Stimulated activated CD8-positive, alpha-beta memory T cell treated with anti-CD3 and anti-CD28 coated beads, Interleukin-12 subunit alpha, Interleukin-12 subunit beta, amount 100 ng/mL, for 4 hours (primary cell): ENCODE measurements at places on chromosomes 5 and 9.

GRCh38 chr5:95712347-95712958 is 18.7 kb upstream of the RHOBTB3 start:
- DNase-seq: no peak

- DNase-seq: no peak
Observed at GRCh38 chr9:82722051-82722450, 340.9 kb downstream of the RASEF start.

- DNase-seq: no peak
Observed at GRCh38 chr5:107826311-107827000, 155.7 kb upstream of the EFNA5 start.

- no peak for DNase-seq
Observed at GRCh38 chr9:31104249-31104648, 1280.2 kb upstream of the ACO1 start.

DNA sequence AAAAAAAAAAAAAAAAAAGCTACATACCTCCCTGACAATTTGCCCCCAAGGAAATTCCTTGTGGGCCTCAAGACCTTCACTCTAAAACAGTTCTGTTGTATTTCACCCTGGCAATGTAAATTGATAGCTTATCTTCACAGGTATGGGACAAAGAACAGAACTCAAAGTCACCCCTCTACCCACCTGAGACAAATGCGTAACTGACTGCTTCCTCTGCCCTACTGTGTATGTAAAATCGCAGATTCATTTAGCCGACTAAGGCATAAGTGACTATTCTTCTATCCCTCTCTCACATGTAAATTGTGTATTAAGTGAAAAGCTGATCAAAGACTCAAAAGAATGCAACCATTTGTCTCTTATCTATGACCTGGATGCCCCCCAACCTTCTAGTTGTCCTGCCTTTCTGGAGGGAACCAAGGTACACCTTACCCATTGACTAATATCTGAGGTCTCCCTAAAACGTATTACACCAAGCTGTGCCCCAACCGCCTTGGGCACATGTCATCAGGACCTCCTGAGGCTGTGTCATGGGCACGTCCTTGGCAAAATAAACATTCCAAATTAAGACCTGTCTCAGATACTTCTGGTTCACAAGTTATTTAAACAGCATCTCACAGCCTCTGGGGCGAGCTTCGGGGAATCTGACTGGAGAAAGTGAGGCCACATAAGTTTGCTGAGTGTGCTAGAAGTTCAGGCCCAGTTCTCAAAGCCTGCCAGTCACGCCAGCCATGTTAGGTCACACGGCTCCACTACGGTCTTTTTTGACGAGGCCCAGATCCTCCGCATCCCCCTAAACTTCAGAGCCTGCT is 954 bp downstream of the TBCA start:
- DNase-seq: no peak

DNA sequence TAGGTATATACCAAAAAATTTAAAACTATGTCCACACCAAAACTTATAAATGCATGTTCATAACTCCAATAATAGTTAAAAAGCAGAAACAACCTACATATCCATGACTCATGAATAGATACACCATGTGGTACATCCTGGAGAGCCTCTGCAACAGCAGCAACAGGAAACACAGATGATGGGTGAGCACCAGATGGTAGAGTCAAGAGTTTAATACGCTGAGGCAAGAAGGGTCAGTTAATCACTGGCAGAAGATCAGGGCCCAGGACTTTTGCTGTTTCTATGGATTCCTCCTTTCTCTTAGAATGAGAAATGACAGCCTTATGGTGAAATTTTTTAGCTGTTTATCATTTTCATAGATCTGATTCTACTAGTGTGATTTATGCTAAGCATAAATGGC is 351.8 kb upstream of the ADAMTSL1 start:
- no peak for DNase-seq

- no peak for DNase-seq
Observed at GRCh38 chr5:156438076-156438475, 111.1 kb downstream of the SGCD start.

- DNase-seq: no peak
Observed at GRCh38 chr9:109497226-109498153, 617 bp downstream of the PTPN3 start.

- no peak for DNase-seq
Observed at GRCh38 chr5:143161885-143162540, 241.5 kb downstream of the NR3C1 start.

- DNase-seq: no peak
Observed at GRCh38 chr9:6632516-6633183, 12.9 kb downstream of the GLDC start.

DNA sequence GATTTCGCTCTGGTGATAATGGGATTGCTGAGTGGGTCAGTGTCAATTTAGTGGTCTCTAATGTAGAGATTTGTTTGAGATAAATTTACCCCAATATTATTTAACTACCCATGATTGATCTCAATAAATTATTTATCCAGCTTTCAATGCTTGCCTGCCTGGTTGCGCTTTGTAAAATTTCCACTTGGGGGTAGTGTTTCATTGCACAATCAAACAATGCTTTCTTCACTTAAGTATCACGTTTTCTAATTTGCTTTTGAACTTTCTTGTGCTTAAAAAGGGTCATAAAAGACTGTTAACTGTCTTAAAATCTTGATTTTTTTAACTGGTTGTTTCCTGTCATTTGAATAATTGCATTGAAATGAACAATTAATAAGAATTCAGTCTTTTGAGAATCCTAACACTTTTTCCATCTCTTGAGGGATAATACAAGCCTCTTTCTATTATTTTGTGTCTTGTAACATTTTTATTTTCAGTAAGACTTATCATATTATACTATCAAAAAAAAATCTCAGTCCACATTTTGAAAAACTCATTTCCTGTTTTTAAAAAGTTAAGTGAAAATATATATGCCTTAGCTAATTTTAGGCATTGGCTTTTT is 18.7 kb downstream of the HSD17B4 start:
- no peak for DNase-seq

GRCh38 chr5:136141561-136141960 is 8.9 kb downstream of the SMAD5 start:
- no peak for DNase-seq

- no peak for DNase-seq
Observed at GRCh38 chr9:25677301-25678146, 720 bp downstream of the TUSC1 start.

DNA sequence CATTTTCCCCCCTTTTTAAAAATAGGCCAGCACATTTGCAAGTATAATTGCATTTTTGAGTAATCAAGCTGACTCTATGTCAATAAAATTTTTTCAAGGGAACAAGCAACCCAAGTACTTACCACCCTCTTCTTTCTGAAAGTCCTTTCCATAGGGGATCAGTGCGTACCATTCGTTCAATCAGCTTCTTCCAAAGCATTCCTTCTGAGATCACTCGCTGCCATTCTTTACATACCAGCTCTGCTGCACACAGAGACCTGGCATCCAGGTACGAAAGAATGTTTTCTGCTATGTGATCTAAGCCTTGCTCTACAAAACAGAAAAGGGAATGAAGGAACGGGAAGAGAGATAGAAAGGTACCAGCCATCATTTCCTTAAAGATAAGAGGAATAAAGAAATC is 106.6 kb downstream of the FBXW11 start:
- DNase-seq: no peak

DNA sequence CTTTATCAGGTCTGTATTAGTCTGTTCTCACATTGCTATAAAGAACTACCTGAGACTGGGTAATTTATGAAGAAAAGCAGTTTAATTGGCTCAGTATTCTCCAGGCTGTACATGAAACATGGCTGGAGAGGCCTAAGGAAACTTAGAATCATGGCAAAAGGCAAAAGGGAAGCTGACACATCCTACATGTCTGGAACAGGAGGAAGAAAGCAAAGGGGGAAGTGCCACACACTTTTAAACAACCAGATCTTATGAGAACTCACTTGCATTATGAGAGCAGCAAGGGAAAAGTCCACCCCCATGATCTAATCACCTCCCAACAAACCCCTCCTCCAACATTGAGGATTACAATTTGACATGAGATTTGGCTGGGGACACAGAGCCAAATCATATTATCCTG is 132.1 kb downstream of the PCSK1 start:
- DNase-seq: no peak

GRCh38 chr5:78753093-78753531 is 104.5 kb upstream of the LHFPL2 start:
- DNase-seq: no peak

DNA sequence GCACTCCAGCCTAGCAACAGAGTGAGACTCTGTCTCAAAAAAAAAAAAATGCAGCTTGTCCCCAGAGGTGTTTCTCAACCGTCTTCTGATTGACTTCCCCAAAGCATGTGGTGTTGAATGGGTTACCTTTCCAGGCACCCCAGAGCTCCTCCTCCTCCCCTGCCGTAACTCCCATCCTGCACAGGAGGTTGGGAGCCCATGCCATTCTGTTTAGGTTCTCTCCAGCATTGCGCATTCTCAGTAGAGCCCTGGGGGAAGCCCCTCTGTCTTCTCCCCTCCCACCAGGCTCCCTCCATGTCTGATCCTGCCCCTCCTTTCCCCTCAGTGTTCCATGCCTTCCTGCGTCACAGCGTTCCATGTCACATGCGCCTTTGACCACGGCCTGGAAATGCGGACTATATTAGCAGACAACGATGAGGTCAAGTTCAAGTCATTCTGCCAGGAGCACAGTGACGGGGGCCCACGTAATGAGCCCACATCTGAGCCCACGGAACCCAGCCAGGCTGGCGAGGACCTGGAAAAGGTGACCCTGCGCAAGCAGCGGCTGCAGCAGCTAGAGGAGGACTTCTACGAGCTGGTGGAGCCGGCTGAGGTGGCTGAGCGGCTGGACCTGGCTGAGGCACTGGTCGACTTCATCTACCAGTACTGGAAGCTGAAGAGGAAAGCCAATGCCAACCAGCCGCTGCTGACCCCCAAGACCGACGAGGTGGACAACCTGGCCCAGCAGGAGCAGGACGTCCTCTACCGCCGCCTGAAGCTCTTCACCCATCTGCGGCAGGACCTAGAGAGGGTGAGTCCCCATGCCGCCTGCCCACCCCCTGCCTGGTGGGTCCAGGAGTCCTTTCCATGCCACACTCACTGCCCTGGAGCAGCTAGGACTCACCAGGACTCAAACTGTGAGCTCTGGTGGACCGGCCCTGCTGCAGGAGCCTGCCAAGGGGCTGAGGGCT is 40.6 kb downstream of the JADE2 start:
- no peak for DNase-seq

- no peak for DNase-seq
Observed at GRCh38 chr5:152688561-152689249, 283.6 kb upstream of the NMUR2 start.

GRCh38 chr9:117677572-117677971 is 26.6 kb upstream of the TLR4 start:
- no peak for DNase-seq

DNA sequence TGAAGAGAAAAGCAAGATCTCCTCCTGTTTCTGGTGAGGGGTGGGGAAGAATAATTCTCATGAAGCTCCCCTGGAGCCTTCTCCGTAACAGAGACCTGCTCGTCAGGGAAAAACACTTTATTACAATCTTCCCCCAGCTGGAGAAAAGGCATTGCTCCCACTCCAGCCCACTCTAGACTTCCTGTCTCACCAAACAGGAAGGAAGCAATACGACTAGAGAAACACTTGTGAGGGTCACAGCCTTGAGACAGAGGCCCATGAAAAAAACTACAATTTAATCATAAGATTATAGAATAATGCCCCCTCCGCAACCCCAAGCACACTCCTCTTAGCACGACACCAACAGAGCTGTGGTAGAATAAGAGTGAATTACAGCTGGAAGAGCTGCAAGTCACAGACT is 197.2 kb upstream of the S1PR3 start:
- no peak for DNase-seq

DNA sequence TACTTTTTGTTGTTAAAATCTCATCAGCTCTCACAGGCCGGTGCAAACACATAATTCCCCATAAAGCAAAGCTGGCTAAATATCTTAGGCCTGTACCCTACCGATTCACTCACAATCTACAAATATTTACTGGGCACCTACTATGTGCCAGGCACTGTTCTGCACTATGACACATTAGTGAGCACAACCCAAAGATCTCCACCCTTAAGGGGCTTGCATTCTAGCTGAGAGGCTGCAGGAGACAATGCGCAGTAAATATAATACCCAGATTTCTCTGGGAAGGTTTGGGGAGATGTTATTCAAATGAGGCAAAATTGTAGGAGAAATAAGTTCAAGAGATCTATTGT is 53.7 kb downstream of the FNBP1 start:
- DNase-seq: no peak

GRCh38 chr5:151214614-151215545 is 9.0 kb downstream of the CCDC69 start:
- no peak for DNase-seq

GRCh38 chr5:111271885-111272284 is 47.7 kb downstream of the CAMK4 start:
- no peak for DNase-seq

GRCh38 chr5:144522698-144523097 is 352.0 kb downstream of the KCTD16 start:
- no peak for DNase-seq

- no peak for DNase-seq
Observed at GRCh38 chr5:32951003-32951402, 239.9 kb downstream of the NPR3 start.

DNA sequence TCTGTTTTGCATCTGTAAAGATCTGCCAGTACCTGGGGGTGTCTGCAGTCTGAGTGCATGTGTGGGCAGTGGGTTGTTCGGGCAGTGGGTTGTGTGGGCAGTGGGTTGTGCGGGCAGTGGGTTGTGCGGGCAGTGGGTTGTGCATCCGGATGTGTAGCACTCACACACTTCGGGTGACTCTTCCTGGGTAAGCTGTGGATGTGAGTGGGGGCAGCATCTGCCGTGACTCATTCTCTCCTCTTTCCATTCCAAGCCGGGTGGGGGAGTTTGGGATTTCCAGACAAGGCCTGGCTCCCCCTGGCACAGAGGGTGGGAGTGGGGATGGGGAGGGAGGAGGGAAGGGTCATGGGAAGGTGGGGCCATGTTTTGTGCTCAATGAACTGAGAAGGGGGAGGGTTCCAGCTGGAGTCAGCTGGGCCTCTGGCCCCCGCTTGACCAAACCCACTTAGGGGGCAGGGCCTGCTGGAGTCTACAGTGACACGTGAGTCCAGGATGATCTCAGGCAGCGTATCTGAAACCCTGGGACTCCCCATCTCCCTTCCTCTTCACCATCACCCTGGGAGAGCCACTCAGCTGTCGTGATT is 8.3 kb downstream of the CRB2 start:
- DNase-seq: no peak
